Hematopoietic multipotent progenitor cell treated with erythropoietin and hydrocortisone succinate and interleukin-3 and kit ligand, for 6 days (in vitro differentiated cells): ENCODE measurements at places on chromosomes 16 and 17.

DNA sequence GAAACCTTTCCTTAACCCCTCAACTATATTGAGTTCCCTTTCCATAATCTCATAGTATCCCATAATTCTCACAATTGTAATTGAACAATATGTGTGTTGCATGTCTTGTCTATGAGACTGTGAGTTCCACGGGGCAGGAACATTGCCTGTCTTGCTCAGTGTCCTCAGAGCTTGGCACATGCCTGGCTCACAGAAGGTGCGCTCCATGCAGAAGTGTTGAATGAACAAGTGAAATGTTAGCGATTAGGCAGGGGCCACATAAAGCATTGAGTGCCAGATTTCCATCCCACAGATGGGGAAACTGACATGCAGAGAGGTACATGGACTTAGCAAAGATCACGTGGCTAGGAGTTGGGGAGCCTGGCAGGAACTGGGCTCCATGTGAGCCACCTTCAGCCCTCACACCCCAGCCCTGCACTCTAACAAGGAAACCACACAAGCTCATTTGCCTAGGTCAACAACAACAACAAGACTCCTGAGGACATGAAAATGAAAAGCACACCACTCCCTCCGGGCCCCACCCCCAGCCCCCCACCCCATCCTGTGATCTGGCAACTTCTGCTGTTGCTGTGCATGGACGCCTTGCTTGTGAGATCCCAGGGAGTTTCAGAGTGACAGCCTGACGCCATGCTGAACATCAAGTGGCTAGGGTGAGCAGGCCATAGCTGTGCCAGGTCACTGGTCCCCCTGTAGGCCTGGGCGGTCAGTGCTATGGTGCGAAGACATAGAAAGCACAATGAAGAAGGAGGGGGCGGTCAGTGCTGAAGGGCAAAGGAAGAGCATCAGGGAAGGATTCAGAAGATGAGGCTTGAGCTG lies 5.0 kb downstream of the PIK3R5 start:
- no peak for DNase-seq

- DNase-seq = no peak
Observed at GRCh38 chr16:72198771-72199201, 26.8 kb upstream of the PMFBP1 start.

GRCh38 chr17:10169290-10169689 lies 29.1 kb downstream of the GAS7 start:
- no peak for DNase-seq

GRCh38 chr16:13915033-13915635 lies 4.8 kb upstream of the ERCC4 start:
- no peak for DNase-seq

- no peak for DNase-seq
Observed at GRCh38 chr17:44007346-44008204, 3.2 kb downstream of the NAGS start.

GRCh38 chr17:7515911-7516610 lies 31.9 kb downstream of the POLR2A start:
- DNase-seq = peak; percentile 27

DNA sequence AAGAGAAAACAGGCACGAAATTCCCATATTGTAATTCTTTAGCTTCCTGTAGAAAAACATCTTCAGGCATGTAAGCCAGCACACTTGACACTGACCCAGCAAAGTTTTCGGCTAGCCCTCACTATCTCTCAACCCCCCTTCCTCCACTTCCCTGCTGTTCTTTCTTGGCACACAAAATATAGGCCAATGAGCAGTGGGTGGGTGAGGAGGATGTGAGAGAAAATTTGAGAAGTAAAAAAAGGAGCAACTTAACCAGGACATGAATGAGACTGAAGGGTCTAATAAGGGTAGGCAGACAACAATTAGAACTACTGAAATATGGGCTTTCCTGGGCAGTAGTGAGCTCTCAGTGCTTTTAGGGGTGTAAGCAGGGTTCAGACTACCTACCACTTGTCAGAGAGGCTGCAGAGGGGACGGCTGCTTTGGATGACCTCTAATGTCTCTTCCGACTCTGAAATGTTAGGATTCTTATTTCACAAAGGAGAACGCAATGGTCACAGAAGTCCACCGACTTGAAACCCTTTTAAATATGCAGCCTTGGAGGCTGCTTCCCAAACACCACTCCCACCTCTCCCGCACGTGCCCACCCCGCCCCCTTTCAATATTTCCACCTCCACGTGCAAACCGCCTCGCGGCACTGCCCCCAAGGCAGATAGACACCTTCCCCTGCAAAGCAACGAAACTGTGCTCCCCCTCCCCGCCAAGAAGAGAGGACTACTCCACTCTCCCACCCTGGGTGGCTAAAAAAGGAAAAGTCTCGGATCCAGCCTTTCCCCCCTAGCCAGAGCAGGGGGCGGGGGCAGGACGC lies 889 bp downstream of the MBTD1 start:
- DNase-seq = peak; percentile 58

DNA sequence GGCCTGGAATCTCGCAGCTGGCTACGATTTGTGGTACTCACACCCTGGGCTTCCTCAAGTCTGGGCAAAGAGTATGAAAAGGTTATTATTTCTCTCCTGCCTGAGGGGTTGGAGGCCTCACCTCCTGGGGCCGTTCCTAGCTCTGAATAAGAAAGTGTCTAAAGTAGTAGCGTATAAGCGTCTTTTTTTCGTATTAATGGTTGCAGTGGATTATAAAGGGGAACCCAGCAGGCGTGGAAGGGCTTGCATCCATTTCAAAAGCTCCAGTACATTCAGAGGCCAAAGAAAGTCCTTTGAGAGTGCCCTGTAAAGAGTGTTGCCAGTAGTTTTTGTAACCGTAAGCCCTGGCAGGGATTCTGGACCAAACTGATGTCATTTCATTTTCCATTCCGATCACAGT lies 72.2 kb upstream of the MPHOSPH6 start:
- no peak for DNase-seq

DNA sequence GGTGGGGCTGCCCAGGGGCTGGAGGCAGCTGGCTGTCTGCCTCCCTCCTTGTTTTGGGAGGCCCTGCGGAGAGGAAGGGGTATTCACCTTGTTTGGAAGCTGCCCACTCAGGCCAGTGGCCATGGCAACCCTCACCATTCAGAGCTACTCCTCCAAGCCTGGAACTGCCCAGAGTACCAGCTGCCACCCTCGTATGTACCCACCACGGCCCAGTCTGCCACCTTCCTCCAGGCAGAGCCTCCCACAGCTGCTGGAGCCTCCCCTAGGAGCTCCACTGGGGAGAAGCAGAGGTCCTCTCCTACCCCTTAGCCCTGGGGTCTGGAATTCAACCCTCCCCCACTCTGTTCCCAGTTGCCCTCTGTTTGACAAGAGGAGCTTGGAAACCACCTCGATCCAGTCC lies 90.7 kb downstream of the AXIN2 start:
- no peak for DNase-seq

- DNase-seq = no peak
Observed at GRCh38 chr16:57166951-57167350, 18.9 kb downstream of the PSME3IP1 start.

DNA sequence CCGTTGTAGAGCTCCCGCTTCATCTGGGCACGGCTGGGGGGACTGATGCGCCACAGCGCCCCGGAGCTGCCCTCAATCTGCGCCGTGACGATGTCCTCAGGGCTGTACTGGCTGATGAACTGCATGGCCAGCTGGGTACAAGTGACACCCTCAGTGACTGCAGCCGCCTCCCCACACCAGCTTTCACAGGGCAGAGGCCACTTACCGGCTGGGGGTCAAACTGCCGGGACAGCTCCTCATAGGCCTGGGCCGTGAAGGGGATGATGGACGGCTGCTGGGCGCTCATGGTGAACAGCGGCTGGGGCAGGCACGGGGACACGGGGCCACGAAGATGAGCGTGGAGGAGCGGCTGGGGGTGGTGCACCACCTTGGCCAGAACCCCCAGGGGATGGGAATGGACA lies 10.3 kb downstream of the CTU2 start:
- no peak for DNase-seq

- no peak for DNase-seq
Observed at GRCh38 chr16:54602666-54603065, 316.1 kb upstream of the IRX3 start.

DNA sequence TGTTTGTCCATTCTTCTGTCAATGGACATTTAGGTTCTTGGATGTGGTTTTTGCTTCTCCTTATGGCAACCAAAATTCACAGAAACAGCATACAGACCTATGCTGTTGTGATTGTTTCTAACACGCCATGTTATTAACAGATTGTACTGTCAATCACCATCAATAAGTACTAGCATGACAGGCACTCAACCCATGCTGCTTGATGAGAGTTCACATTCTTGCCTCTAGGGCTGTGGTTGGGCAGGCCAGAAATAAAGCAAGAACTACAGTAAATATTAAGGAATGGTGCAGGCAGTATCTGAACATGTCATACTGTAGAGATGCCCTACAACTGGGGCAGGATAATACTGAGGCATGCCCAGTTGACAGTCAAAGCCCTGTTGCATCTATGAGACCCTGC lies 171.2 kb upstream of the ZFHX3 start:
- DNase-seq = no peak

DNA sequence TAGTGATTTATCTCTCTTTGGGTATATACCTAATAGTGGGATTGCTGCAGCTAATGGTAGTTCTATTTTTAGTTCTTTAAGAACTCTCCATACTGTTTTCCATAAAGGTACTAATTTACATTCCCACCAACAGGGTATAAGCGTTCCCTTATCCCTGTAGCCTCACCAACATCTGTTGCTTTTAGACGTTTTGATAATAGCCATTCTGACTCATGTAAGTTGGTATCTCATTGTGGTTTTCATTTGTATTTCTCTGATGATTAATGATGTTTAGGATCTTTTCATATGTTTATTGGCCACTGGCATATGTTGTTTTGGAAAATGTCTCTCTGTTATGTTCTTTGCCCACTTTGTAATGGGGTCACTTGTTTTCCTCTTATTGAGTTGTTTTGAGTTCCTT lies 88.5 kb upstream of the ZNF267 start:
- DNase-seq = no peak

GRCh38 chr17:180381-181244 lies 837 bp downstream of the DOC2B start:
- no peak for DNase-seq

DNA sequence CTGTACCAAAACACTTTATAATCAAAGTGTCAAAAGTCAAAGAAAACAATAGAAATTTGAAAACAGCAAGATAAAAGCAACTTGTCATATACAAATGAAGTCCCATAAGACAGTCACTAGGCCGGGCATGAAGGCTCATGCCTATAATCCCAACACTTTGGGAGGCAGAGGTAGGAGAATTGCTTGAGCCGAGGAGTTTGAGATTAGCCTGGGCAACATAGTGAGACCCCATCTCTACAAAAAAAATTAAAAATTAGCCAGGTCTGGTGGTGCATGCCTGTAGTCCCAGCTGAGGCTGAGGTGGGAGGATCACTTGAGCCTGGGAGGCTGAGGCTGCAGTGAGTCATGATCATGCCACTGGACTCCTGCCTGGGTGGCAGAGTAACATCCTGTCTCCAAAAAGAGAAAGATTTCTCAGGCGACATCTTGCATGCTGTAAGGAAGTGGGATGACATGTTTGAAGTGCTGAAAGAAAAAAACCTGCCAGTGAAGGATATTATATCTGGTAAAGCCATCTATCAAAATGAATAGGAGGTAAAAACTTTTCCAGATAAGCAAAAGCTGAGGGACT lies 98.7 kb upstream of the NACA2 start:
- no peak for DNase-seq

DNA sequence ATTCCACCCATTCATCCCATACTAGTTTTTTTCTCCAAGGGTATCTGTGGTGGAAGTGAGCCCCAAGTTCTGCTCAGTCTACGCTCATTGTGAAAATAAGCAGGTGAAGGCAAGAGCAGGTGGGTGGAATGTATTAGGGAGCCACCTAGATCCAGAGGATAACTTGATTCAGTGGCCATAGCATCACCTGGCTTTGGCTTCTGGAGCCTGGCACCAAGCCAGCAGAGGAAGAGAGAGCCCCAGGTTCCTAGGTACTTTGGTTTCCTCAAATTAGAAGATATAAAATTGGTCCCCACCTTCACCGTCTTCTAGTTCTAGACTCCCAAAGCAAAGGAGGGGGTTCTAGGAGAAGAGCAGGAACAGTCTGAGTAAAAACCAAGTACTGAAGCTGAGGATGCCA lies 4.1 kb downstream of the FXR2 start:
- DNase-seq = no peak

GRCh38 chr17:1286379-1287106 lies 7.1 kb downstream of the TRARG1 start:
- DNase-seq = no peak

GRCh38 chr17:80969030-80969673 lies 22.5 kb upstream of the CHMP6 start:
- DNase-seq = peak; percentile 20

DNA sequence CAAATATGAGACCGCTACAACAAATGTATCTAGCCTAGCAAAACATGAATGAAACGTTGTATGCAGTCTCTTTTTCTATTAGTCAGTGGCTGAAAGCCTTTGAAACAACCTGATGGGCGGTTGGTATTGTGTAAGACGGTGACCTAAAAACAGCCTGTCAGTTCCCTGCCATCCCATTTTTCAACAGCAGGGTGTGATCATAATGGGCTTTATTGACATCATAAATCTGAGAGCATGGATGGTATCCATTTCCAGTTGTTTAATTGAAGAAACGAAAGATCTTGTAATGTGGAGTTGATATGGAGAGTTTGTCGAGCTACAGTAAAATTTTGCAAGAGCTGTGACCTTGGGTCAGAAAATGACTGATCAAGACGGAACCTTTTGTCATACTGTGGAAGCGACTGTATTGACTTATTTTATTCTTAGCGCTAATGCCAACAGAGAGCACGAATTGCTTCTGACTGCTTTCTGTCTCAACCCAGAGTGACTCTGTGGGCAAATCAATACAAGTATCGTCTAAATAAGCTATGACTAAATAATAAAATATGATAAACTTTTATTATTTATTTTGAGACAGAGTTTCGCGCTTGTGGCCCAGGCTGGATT lies 12.3 kb upstream of the MEIOB start:
- DNase-seq = peak; percentile 68

- DNase-seq = no peak
Observed at GRCh38 chr17:27049104-27049784, 244.7 kb upstream of the WSB1 start.

- DNase-seq = no peak
Observed at GRCh38 chr16:82240111-82240510, 70.1 kb upstream of the MPHOSPH6 start.

- DNase-seq = no peak
Observed at GRCh38 chr17:42441371-42442195, 17.1 kb upstream of the ATP6V0A1 start.

GRCh38 chr17:66468241-66469087 lies 166.1 kb downstream of the PRKCA start:
- peak; percentile 83 for DNase-seq
